ENCODE measurements at places on chromosomes 3 and 15.

DNA sequence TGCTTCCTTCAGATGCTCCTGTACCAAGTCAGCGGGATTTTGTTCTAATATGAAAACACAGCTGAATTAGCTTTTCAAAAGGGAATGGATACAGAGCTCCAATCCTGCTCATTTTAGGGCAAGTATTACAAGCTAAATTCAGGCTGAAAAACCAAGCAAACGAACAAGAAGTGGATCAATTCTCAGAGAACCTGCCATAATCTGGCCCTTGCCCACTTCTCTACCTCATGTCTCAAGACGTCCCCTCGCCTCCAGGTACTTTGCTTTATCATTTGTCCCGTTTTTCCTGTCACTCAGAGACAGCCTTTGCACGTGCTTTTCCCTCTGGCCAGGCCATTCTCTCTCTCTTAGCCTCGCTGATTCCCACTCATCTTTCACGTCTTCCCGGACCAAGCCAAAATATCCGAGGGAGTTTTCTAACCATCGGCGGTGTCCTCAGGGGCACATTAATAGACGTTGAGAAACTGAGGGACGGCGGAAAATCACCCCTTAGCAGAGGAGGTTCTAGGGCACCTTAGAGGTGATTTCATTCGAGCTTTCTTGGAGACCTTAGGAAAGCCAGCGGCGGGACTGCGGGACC lies 654 bp downstream of the SUSD5 start:
- DNase-seq = no peak

DNA sequence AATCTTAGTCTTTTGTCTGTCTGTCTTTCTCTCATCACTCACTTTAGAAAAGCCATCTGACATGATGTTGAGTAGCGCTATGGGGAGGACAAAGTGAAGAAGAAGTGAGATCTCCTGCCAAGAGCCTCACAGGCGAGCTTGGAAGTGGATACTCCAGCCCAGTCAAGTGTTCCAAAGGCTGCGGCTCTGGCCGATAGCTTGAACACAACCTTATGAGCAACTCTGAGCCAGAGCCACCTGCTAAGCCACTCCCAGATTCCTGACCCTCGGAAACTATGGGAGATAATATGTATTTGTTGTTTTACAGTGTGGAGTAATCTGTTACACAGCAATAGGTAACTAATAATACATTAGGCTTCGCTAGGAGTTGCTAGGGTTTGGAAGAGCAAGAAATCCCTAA lies 76.2 kb downstream of the MB21D2 start:
- no peak for DNase-seq

GRCh38 chr3:51384726-51385473 lies at the start of gene MANF:
TSS of gene MANF (plus strand) at chr3:51385291. CDS start at chr3:51385343, 52 bp downstream.
- DNase-seq = peak; percentile 98

- no peak for DNase-seq
Measured at GRCh38 chr15:25776071-25776746, 86.9 kb downstream of the ATP10A start.

DNA sequence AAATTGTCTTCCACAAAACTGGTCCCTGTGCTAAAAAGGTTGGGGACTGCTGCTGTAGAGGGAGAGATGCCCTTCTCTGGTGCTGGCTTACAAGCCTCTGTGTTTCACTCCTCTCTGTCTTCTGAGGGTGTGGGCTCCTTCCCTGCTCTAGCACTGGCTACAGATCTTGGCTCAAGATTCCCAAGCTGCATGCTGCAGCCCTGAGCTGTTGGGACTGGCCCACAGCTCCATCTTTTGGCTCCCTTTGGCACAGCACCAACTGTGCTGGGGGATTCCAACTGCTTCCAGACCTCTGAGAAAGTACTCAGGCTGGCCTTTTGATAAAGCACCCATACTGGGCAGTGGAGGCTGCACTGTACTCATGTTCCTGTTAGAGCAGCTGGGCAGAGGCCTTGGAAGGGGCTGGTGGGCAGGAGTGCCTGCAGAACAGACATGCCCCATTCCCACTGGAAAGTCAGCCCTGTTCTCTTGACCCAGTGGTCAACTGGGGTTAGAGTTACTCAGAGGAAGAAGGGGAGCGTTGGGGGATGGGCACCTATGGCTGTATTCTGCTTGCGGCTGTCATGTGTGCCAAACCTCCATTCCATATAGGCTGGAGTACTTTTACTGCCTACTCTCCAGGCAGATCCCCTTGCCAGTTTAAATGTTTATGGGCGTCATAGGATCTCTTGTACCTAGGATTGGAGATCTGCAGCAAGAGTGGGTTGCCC lies 55.7 kb downstream of the GALK2 start:
- no peak for DNase-seq

DNA sequence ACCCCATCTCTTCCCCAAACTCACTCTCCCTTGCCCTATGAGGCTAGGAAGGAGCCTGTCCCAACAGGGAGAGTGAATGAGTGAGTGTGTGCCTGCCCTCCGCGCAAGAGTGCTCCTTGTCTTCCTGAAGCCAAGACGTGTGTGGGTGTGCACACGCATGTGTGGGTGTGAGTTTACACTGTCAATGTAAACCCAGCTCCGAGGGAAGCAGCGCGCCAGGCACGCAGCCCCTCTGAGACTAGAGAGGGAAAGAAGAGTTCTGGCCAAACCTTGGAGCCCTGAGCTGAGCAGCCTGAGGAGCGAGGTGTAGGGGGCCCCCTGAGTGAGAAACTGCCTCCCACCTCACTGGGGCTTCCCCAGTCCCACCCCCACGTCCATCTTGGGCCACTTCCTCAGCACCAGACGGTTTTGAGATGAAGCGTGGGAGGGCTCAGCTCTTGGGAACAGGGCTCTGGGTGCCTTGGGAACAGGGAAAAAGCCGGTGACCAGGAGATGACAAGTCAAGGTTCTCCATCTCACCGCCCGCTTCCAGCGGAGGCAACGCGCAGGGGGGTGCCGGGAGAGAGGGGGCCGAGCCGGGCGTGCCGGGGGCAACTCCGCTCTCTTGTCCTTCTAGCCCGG lies 5.1 kb downstream of the MECOM start:
- no peak for DNase-seq

- DNase-seq = no peak
Measured at GRCh38 chr15:74837482-74838136, 5.3 kb downstream of the ULK3 start.

- DNase-seq = no peak
Measured at GRCh38 chr3:25386686-25387255, 41.3 kb upstream of the RARB start.

DNA sequence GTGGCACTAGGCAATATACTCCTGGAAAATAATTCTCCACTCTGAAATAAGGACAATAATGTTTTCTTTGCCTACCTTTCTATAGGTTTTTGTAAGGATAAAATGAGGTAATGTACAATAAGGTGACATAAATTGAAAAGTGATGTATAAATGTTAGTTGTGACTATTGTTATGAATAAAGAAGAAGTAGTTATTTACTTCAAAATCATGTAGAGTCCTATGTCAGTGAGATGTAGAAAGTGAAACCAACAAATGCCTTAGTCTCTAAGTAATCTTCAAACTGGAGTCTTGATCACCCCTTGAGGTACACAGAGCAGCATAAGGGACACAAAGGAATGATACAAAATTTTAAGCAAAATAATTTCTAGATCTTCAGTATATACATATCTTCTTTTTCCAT lies 60.3 kb upstream of the TP63 start:
- DNase-seq = no peak

- no peak for DNase-seq
Measured at GRCh38 chr3:45599424-45599886, 4.9 kb downstream of the LIMD1 start.

- no peak for DNase-seq
Measured at GRCh38 chr15:80669663-80670273, 25.3 kb upstream of the ABHD17C start.

GRCh38 chr3:187648177-187648576 lies 22.0 kb downstream of the SST start:
- DNase-seq = no peak

DNA sequence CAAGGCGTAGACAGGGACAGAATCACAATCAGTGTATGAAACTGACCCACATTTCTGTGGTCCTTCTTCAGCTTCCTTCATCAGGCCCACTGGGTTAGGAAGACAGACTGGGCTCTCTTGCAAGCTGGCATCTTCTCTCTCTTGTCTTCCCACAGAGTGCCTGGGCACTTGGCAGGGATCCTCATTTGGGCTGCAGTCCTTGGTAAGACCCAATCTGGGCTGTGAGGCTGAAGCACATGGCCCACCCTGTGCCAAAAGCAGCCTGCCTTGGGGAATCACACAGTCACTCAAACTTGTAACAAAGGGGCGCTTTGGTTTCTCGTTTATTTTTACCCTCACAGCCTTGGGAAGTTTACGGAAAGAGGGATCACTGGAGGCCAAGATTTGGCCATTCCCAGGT lies 8.2 kb upstream of the EPHB3 start:
- no peak for DNase-seq

DNA sequence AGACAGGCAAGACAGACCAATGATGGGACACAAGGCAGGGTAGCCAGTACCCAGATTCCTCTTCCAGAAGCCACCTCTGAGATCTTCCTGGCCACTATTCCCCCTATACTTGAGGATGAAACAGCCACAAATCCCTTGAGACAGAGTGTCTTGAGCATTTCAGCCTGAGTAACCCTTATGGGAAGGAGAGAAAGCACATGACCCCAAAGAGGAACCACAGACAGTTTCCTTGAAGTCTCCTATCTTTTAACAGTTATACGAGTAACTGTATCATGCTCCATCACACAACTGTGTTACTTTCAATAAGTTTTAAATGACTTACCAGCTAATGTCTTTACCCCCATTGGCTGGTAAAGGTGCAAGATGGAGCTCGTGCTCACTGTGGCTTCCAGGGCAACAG lies 9.3 kb downstream of the VIPR1 start:
- no peak for DNase-seq

DNA sequence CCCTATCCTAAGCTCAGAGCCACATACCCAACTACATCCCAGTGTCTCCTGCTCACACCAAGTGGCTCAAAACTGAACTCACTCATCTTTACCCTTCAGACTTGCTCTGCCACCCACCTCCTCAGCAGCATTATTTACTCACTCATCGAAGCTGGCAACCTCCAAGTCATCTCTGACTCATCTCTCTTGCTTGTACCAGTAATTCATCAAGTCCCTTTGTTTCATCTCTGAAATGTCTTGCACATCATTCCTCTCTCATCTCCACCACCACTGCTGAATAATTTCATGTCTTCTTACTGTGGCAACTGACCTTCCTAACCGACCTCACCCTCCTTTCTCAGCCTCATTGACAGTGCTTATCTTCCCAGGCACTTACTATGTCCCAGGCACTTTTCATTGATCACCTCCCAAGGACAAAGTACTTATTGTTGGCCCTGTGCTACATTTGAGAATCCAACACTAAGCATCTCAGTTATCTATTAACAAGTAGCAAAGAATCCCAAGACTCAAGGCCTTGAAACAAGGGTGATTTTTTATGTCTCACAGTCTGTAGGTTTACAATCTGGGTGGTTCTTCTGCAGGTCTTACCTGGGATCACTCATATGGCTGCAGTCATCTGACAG lies 82.0 kb downstream of the MRPL46 start:
- DNase-seq = no peak

DNA sequence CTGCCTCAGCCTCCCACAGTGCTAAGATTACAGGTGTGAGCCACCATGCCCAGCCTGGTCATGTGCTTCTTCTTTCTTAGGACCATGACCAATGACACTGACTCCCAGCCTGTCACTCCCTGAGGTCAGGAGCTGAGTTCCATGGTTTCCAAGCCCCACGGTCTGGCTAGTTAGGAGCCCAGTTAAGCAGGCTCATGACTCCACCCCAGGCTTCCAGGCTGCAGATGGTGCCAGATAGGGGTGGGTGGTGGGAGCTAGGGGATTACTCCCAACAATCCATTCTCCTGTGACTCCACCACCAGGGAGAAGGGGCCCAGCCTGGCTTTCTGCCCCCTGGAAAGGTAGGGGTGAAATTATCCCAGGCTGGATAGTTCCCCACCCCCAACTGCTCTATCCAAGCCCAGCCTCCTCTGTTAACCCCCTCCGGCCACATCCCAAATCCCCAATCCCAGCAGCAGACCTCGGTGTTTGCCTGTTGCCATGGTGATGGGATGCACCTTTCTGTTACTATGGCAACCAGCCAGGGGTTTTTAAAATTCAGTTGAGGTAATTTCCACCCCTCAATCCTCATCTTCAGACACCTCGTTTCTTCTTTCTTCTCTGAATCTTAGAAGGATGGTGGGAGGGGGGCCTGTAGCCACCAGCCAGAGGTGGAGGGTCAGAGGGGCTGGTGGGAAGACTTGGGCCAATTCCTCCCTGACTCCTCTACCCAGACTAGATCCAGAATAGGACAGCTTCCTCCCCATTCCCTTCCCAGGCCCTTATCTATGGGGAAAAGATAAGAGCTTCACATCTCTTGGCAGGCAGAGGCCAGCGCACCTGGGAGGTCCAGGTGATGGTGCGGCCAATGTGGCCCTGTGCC lies 22.5 kb upstream of the SEMA3F start:
- no peak for DNase-seq

DNA sequence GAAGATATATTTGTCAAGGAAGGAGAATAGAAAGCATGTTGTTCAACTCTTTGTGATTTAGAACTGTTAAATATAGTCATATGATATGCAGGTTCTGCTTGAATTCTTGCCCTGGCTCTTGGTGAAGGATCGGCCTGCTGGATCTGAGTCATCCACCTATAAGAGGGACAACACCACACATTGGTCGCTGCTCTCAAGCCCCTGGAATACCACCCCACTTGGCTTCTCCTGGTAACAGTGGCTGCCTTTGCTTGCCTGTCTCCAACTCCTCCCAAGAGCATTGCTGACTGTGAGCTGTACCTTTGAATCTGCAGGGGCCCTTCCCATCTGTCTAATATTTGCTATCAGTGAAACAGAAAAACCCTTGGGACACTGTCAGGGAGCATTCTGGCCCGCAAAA lies 78.9 kb upstream of the DGKG start:
- DNase-seq = no peak

DNA sequence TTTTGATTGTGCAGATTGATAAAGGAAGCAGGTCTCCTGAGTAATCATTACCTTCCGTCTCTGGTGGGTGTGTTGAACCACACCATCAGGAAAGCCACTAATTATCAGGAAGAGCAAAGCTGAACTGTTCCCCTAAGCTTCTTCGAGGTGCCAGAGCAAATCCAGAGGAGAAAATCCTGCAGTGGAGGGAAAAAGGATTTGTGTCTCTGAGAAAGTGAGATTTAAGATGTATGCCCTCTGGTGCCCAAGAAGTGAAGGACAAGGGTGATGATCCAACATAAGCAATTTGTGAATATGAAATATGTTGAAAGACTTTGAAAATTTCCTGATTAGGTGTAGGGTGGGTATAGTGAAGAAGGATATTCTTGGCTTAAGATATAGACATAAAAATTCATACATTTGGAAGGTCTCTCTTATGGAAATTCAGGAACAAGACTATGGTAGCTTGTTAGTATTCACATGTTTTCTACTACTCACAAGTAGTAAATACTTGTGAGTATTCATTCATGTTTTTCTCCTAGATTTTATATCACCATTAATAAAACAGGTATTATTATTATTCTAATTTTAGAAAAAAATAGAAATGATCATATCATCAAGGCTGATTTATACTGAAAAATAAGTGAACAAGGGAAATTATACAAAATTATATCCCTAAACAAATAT lies 34.8 kb downstream of the COMMD2 start:
- no peak for DNase-seq

GRCh38 chr3:183214277-183214612 lies 38.8 kb upstream of the B3GNT5 start:
- no peak for DNase-seq
